ENCODE measurements at places on chromosomes 1 and 21. TPM values are rescaled to one million over a fixed set of nuclear protein-coding genes. Genes with fewer than 3 reads are reported as not detected.

CDCA8 gene
- 20.0 TPM for polyA plus RNA-seq

GRIK3 gene
- 0.54 TPM for polyA plus RNA-seq

RPTN gene
- polyA plus RNA-seq, result not detected

DNA sequence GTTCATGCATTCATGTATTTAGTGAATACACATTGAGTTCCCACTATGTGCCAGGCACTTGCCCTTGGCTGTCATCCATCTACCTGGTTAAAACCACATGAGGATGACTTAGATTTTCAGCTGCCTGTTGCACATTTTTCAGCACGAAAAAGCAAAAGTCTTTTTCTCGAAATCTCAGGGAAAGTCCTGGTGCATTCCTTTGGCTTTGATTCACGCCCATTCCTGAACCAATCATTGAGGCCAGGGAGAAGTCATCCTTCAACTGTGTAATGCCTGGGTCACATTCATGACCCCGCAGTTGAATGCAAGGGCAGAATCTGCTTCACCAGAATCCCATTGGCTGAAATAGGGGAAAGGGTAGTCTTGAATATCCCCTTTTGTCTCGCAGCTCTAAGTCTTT lies 84.4 kb downstream of the RNF220 start:
- DNase-seq, result no peak

DNA sequence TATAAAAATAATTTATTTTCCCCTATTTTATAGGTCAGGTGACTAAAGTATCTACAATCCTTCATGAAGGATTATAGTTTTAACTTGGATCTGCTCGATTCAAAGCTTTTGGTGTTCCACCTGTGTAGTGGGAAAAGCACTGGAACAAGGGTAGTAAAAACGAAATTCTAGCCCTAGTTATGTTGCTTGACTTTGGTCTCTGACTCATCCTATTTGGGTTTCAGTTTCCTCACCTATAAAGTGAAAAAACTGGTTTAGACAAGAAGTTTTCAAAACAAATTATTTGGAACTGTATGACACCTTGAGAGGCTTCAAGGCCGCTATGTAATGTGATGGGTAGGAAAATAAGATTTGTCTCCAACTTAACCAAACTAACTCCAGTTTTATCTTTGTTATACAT lies 505.2 kb upstream of the ZRANB2 start:
- DNase-seq, result no peak

DNA sequence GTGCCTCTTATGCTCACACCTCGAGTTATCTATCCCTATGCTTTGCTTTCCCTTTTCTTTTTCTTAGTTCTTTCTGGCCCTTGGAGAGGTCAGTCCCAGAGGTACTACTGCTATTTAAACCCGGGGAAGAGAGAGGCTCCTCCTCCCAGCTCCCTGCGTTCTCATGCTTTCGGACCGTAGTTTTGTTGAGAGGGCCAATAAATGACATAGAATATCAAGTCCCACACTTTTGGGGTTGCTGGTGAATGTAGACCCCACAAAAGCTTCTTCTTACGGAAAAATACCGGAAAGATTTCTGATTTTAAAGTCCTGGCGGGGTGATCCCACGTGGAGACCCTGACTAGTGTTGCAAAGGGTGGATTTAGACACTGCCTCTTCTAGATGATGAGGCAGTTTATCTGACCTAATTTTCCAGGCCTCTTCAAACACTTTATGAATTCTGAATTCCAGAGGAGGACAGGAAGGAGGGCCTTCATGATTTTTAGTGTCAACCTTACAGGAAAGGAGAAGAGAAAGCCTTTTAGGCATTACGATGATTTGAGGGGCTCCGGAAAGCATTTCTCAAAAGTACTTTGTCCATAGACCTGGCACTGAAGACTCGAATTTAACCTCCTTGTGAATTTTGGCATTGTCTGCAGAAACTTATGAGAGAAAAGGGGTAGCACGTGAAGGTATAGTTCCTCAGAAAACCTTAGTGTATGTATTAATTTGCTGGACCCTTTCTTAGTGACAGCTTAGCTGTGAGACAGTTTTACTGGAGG lies 694 bp downstream of the TMEM167B start:
- peak; percentile 73 for DNase-seq

- DNase-seq, result peak; percentile 41
Observed at GRCh38 chr1:61853583-61853982, 111.3 kb downstream of the PATJ start.

DNA sequence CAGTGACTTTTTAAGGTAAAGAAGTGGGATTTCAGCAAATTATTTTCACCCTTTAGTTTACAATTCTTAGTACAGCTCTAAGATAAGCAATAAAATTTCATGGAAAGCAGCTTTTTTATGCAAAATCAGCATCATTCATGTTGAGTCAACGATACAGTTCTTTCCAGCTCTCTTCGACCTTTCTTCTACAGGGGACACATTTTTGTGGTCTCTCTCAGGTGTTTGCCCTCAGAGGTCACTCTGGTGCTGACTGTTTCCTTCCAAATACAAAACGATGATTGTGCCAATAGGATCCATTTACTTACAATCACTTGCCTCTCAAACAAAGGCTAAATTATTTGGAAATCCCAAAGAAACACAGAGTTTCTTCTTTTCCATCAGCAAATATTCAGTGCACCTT lies 51.0 kb downstream of the PSMG1 start:
- no peak for DNase-seq
